ENCODE measurements at places on chromosomes 3 and 15. TPM values are rescaled to one million over a fixed set of nuclear protein-coding genes. Genes with fewer than 3 reads are reported as not detected.

CHRM5 gene
- not detected for total RNA-seq

GRCh38 chr3:167304077-167304476, 76.0 kb downstream of the ZBBX start:
- no peaks in the 10 kb centered on the region for H3K36me3 ChIP-seq
- H3K27ac ChIP-seq = no peak overlapping the region
- H3K27me3 ChIP-seq = no peaks in the 10 kb centered on the region

GRCh38 chr3:58206406-58207011, 4.3 kb downstream of the DNASE1L3 start:
- H3K27me3 ChIP-seq = peaks cover 20% of the 10 kb centered on the region
- H3K36me3 ChIP-seq = no peaks in the 10 kb centered on the region
- no peak overlapping the region for H3K27ac ChIP-seq

DNA sequence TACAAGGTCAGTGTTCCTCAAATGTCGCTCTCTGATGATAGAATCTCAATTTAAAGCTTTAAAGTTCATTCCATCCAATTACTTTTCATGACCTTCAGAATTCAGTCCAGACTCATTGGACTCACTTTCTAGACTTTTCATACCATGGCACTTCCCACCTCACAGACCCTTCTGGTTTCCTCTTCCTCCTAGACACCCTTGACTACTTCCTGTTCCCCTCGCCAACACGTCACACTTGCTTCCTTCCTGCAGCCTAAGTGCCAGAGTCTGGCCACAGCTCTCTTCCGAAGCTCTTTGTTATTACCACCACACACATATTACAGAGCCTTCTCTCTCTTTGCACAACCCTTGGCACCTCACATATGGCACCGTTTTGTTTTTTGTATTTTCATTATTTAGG, 59.1 kb upstream of the UMPS start:
- no peak overlapping the region for H3K4me3 ChIP-seq
- peaks cover 22% of the 10 kb centered on the region for H3K4me1 ChIP-seq
- peak; percentile 62 for DNase-seq
- H3K36me3 ChIP-seq = peaks cover 7% of the 10 kb centered on the region
- H3K27me3 ChIP-seq = peaks cover 3% of the 10 kb centered on the region

DNA sequence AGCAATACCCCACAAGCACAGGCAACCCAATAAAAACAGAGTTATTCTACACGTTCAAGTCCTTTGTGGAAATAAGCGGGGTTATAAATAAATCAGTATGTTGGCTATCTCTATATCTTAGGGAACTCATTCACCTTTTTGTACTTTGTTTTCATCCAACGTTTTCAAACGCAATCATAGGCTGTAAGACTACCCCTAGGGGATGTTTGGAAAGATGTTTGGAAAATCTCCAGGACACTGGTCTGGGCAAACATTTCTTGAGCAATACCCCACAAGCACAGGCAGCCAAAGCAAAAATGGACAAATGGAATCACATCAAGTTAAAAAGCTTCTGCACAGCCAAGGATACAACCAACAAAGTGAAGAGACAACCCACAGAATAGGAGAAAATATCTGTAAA, 70.1 kb downstream of the CLDN11 start:
- no peaks in the 10 kb centered on the region for H3K36me3 ChIP-seq
- no peak overlapping the region for H3K27ac ChIP-seq
- H3K4me1 ChIP-seq = no peaks in the 10 kb centered on the region
- H3K27me3 ChIP-seq = peaks cover 23% of the 10 kb centered on the region
- H3K4me3 ChIP-seq = no peak overlapping the region
- DNase-seq = no peak

DNA sequence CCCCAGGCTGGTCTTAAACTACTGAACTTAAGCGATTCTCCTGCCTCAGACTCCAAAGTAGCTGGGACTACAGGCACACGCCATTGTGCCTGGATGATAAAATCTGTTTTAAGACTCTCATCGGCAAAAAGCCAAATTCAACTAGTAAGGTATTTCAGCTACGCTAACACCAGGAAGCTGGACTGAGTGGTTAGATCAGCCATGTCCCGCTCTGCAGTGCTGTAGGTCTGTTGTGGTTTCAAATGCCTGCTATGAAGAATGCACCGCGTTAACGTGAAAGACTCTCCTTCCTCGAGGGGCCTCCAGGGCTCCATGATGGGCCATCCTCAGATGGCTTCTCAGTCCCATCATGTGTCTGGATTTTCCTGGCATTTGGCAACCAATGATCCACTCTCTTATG, 70.2 kb downstream of the PCOLCE2 start:
- no peaks in the 10 kb centered on the region for H3K4me1 ChIP-seq
- no peak overlapping the region for H3K27ac ChIP-seq
- no peak for DNase-seq
- H3K27me3 ChIP-seq = peaks cover 41% of the 10 kb centered on the region
- no peaks in the 10 kb centered on the region for H3K36me3 ChIP-seq
- H3K4me3 ChIP-seq = no peak overlapping the region

DNA sequence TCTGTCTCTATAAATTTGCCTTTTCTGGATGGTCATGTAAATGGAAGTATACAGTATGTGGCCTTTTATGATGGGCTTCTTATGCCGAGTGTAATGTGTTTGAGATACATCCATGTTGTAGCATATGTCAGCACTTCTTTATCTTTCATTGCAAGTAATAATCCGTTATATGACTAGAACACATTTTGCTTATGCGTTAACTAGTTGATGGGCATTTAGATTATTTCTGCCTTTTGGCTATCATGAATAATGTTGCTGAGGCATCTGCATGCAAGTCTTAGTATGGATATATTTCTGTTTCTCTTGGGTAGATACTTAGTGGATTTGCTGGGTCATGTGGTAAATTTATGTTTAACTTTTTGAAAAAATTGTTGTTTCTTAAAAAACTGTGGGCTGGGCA, 19.7 kb downstream of the KAT2B start:
- peaks cover 43% of the 10 kb centered on the region for H3K4me1 ChIP-seq
- H3K27me3 ChIP-seq = no peaks in the 10 kb centered on the region
- no peak overlapping the region for H3K4me3 ChIP-seq
- H3K27ac ChIP-seq = peak overlapping the region; percentile 42
- H3K36me3 ChIP-seq = peaks cover 22% of the 10 kb centered on the region

DNA sequence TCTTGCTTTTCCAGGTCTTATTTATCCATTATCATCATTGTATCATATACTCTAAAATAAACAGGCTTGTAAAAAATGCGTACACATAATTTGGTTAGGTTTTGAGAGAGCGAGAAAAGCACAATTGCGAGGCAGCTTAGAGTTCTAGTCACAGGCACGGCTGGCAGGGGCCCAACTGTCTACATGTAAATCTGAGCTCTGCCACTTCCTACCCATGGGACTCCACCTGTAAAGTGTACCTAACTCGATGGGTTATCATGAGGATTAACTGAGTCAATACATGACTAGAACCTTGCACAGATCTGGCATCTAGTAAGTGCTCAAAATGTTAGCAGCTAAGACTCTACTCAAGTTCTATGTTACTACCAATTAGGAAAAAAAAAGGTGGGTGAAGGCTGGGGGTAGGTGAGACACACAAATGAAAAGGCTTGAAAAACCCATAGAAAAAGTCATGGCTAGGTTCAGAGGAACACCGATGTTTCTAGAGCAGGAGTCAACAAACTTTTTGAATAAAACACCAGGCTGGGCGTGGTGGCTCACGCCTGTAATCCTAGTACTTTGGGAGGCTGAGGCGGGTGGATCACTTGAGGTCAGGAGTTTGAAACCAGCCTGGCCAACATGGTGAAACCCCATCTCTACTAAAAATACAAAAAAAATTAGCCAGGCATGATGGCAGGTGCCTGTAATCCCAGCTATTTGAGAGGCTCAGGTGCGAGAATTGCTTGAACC, 36.2 kb downstream of the GLB1 start:
- peak overlapping the region; percentile 92 for H3K27ac ChIP-seq
- DNase-seq = peak; percentile 55
- no peaks in the 10 kb centered on the region for H3K27me3 ChIP-seq
- H3K4me1 ChIP-seq = peaks cover 80% of the 10 kb centered on the region

GRIP2 gene
- not detected for total RNA-seq

KLF15 gene
- total RNA-seq = not detected

GRCh38 chr3:145983101-145983500, 177.9 kb downstream of the PLOD2 start:
- DNase-seq = no peak
- no peaks in the 10 kb centered on the region for H3K27me3 ChIP-seq
- H3K36me3 ChIP-seq = no peaks in the 10 kb centered on the region
- no peak overlapping the region for H3K4me3 ChIP-seq
- H3K27ac ChIP-seq = no peak overlapping the region
- no peaks in the 10 kb centered on the region for H3K4me1 ChIP-seq

DUOXA2 gene
- total RNA-seq = not detected

- H3K4me3 ChIP-seq = no peak overlapping the region
- H3K4me1 ChIP-seq = peaks cover 29% of the 10 kb centered on the region
- H3K36me3 ChIP-seq = peaks cover 11% of the 10 kb centered on the region
- no peak overlapping the region for H3K27ac ChIP-seq
Measured at GRCh38 chr15:44295750-44296431, 7.4 kb downstream of the GOLM2 start.

UBAP1L gene
- total RNA-seq = 4.7 TPM

BNC1 gene
- total RNA-seq = not detected

GRCh38 chr15:77609558-77609957, 23.2 kb downstream of the LINGO1 start:
- no peak overlapping the region for H3K4me3 ChIP-seq
- no peaks in the 10 kb centered on the region for H3K36me3 ChIP-seq
- H3K27me3 ChIP-seq = peaks cover 5% of the 10 kb centered on the region
- no peak for DNase-seq

MOBP gene
- total RNA-seq = not detected

NCBP2 gene
- 52.5 TPM for total RNA-seq

- no peak for DNase-seq
- no peak overlapping the region for H3K27ac ChIP-seq
- no peaks in the 10 kb centered on the region for H3K36me3 ChIP-seq
- H3K4me1 ChIP-seq = peaks cover 45% of the 10 kb centered on the region
- H3K4me3 ChIP-seq = no peak overlapping the region
Measured at GRCh38 chr15:60079210-60079609, 75.1 kb downstream of the FOXB1 start.

ERICH6 gene
- total RNA-seq = not detected

DNA sequence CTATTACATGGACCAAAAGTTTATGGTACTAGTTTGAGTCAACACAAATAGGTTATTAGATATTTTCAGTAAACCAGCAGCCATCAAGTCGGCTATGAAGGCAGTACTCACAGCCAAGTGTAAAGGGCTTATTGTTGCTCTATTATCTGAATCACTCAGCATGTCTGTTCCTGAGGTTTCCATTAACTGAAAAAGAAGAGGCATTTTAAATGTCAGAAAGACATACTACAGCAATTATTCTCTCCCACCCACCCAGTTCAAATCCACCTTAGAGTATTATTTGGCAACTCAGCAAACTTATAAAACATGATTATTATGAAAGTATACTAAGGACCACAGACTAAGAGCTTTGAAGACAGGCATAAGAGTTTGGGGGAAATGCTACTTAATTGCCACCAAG, 93.1 kb downstream of the BTD start:
- H3K27ac ChIP-seq = no peak overlapping the region
- no peak for DNase-seq
- H3K4me1 ChIP-seq = no peaks in the 10 kb centered on the region
- no peak overlapping the region for H3K4me3 ChIP-seq
- H3K27me3 ChIP-seq = no peaks in the 10 kb centered on the region

DNA sequence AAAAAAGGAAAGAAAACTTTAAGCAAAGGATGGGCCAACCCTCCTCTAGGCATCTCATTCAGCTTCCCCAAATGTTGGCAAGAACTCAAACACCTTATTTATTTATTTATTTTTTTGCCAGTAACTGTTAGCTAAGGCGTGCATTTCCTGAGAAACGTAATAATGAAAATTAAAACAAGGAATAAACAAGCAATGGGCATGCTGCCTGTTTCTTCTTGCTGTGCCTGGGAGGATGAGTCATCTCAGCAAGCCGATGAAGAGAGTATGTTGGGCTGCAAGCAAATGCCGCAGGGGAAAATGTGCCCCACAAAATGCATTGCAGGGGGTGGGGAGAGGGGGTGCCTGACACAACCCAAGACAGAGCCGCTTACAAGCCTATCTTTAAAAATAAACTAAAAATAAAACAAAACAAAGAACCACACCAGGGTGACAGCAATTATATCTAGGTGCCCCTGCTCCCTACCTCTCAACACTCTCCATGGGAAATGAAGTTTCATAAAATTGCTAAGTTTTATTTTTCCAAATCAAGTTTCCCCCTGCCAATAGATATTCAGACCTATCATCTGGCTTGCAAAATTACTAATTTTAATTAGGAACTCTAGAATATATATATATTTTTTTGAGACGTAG, 40.3 kb downstream of the EIF4E3 start:
- H3K27ac ChIP-seq = no peak overlapping the region
- no peak overlapping the region for H3K4me3 ChIP-seq
- no peaks in the 10 kb centered on the region for H3K27me3 ChIP-seq
- H3K36me3 ChIP-seq = peaks cover 48% of the 10 kb centered on the region
- DNase-seq = no peak

- no peak overlapping the region for H3K27ac ChIP-seq
- peaks cover 25% of the 10 kb centered on the region for H3K36me3 ChIP-seq
- no peak overlapping the region for H3K4me3 ChIP-seq
- H3K4me1 ChIP-seq = peaks cover 45% of the 10 kb centered on the region
- DNase-seq = no peak
Measured at GRCh38 chr3:171277456-171278298, 182.5 kb downstream of the TNIK start.

CPLX3 gene
- total RNA-seq = 0.35 TPM

DNA sequence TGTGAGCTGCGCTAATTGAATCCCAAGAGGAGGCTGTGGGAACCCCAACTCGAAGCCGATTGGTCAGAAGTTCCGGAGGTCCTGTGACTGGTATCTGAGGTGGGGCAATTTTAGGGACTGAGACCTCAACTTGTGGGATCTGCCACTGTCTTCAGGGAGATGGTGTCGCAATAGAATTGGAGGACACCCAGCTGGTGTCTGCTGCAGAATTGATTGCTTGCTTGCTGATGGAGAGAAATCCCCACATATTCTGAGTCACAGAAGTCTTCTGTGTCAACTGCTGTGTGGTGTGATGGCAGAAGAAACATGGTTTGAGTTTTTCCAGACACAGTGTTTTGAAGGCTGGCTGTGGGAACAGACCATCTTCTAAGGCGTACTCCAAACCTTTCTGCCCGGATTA, 99.7 kb upstream of the PLXNA1 start:
- H3K36me3 ChIP-seq = no peaks in the 10 kb centered on the region
- H3K27me3 ChIP-seq = no peaks in the 10 kb centered on the region
- no peak for DNase-seq
- H3K4me1 ChIP-seq = peaks cover 2% of the 10 kb centered on the region
- no peak overlapping the region for H3K27ac ChIP-seq
- H3K4me3 ChIP-seq = no peak overlapping the region

GRCh38 chr3:101036213-101036618, 43.0 kb upstream of the ABI3BP start:
- no peaks in the 10 kb centered on the region for H3K4me1 ChIP-seq
- H3K27me3 ChIP-seq = peaks cover 2% of the 10 kb centered on the region
- H3K27ac ChIP-seq = no peak overlapping the region
- H3K4me3 ChIP-seq = no peak overlapping the region
- DNase-seq = no peak

IL17RB gene
- 7.0 TPM for total RNA-seq
